ENCODE measurements at places on chromosomes 3 and 15.
A peak's percentile ranks its signal among the peaks of the same experiment; 100 is the strongest.

- no peak for DNase-seq
Measured at GRCh38 chr3:42014458-42014920, 52.6 kb upstream of the ULK4 start.

DNA sequence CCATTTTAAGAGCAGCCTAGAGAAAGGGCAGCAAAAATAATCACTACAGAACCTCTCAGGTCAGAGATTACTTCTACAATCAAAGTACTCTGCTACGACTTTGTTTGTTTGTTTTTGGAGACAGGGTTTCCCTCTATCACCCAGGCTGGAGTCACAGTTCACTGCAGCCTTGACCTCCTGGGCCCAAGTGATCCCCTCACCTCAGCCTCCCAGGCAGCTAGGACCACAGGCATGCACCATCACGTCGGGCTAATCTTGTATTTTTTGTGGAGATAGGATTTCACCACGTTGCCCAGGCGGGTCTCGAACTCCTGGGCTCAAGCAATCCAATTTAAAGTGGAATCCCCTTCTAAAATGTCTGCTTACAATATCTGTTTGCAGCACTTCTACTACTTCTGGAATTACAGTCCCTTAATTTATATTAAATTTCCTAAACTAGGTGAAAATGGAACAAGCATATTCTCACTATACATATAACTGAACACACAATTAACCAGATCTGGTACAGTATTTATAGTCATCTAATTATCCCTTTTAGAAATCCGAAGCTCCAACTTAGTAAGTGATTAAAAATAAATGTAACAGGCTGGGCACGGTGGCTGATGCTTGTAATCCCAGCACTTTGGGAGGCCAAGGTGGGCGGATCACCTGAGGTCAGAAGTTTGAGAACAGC lies 4.4 kb downstream of the UACA start:
- DNase-seq: no peak

DNA sequence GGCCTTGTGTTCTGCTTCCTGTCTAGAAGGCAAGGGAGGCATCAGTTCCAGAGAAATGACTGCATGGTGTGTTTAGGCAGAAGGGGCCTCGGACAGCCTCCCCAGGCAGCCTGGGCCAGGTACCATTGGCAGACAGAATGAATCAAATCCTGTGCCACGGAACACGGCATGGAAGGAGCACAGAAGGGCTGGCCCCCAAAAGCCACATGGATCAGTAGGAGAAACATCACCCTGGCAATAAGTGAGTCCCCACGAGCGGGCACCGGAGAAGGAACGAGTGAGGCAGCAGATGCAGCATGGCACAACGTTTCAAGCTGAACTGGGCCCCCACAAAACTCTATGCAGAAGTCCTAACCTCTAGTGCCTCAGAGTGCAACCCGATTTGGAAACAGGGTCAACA lies 223.2 kb downstream of the ADAMTS17 start:
- DNase-seq: no peak

DNA sequence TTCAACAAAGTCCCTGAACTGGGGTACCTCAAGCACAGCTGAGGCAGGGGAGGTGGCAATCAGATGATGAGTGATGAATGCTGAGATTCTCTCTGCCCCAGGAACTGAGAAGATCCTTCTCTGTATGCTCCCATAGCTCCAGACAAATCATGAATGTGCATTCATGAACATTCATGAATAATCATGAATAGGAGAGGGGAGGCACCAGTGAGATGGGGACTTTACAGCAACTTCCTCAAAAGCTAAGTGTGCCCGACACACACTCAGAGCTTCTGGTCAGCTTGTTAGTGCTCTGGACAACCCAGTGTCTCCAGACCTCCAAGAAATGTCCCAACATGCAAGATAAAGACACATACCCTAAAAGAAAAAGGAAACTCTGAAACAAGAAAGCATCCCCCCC lies 24.3 kb downstream of the LRRC2 start:
- no peak for DNase-seq

DNA sequence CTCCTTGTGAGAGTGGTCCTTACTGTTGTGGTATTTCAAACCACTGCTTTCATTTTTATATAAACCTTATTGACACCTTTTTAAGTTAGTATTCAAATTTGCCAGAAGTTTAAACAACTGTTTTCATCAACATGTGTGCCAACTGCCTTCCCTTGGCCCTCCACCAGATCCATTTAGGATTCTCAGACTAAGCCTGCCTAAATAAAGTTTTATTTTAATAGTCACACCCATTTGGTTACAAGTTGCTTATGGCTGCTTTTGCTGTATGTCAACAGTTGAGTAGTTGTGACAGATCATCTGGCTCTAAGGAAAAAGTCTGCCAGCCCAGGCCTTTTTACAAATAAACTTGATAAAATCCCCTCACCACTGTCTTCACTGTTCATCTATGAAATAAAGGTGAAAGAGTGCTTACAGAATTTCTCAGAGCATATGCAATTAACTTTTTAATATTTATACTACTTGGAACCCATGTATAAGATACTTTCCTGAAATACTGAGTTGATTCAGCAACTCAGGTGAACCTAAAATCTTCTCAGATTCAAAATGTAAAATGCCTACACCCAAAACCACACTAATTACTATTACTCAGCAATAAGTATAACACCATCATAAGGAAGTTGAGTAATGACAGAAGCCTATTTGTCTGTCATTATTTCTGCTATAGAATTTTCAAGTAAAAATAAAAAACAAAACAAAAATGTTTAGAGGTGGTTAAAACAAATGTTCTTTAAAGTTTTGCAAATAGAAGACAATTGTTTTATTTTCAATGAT lies 35.1 kb downstream of the PEAK1 start:
- DNase-seq: no peak

DNA sequence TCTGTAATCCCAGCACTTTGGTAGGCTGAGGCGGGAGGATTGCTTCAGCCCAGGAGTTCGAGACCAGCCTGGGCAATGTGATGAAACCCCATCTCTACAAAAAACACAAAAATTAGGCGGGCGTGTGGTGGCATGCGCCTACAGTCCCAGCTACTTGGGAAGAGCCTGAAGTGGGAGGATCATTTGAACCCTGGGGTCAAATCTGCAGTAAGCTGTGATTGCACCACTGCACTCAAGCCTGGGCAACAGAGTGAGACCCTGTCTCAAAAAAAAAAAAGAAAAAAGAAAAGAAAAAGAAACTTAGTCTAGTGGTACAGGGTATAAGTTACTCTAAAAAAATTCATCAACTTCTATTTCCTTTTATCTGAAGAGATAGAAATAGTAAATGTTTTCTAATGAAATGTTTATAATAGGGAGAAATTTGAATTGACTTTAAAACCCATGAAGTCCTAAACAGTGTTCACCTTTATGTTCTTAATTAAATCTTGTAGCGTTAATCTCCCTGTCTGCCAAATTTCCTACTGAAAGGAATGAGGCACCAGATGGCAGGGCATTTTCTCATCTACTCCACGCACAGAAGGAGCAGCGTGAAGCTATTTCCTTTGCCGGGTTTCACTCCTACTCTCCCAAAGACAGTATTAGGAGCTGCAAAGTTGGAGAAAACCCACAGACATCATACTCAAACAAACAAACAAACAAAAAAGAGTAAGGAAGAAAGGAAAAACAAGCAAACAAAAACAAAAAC lies 1.9 kb downstream of the PCLAF start:
- DNase-seq: peak; percentile 30

DNA sequence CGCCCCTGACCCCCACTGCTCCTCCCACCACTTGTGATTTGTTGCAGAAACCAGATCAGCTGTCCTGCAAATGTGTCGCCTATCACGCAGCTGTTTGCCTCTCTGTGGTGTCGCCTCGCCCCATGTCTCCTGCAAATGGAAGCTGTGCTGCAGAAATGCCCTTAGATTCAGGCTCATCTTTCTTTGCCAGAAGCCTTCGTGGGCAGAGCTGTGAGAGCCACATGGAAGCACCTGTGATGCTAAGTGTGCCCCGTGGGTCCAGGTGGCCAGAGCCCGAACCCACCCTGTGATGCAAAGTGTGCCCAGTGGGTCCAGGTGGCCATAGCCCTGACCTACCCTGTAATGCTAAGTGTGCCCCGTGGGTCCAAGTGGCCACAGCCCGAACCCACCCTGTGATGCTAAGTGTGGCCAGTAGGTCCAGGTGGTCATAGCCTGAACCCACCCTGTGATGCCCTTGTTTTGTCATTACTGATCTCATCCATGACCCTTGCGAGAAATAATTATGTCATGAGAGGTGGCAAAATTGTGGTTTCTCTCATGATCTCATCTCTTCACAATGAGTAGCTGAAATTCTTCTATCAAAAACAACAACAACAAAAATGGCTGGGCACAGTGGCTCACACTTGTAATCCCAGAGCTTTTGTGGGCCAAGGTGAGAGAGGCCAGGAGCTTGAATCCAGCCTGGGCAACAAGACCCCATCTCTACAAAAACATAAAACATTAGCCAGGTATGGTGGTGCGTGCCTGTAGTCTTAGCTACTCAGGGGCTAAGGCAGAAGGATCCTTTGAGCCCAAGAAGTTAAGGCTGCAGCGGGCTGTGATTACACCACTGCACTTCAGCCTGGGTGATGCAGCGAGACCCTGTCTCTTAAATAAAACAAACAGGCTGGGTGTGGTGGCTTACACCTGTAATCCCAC lies 187.4 kb downstream of the GOLGA6L6 start:
- DNase-seq: no peak

DNA sequence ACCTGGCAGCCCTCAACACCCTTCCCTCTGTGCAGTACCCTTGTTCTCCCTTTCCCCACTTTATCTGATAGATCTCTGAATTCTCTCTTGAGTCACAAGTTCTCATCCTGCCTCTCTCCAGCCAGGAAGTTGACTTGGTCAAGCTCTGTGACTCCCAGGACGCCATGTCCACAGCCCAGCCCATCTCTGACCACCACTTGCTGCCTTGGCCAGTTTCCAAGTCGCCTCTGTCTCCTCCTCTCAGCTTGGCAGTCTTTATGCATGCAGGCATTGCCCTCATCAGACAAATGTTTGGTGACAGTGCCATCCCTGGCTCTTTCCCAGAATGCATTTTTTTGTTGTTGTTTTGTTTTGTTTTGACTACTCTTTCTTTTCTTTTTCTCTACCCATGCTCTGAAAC lies 25.7 kb downstream of the ZNF35 start:
- DNase-seq: no peak

- DNase-seq: no peak
Measured at GRCh38 chr3:170585937-170586310, at the start of gene SLC7A14. SLC7A14 (minus strand) TSS chr3:170586075; CDS start chr3:170526936, 59,139 bp downstream.

DNA sequence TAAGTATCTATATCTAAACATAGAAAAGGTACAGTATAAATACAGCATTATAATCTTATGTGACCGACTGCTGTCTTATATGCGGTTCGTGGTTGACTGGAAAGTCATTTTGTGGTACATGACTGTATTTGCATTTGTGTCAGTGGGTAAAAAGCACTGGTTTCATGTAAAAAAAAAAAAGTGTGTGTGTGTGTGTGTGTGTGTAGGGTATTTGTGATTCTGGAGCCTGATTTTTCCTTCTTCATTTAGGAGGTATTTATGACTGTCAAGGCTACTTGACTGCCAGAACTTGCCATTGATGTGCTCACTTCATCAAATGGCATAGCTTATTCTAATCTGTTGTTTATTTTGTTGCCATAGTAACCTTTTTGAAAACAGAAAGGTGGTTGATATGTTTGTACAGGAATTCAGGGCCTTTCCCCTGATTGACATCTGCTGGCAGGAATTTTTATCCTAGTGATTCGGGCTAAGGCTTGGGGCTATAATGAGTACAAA lies 63.2 kb downstream of the AKAP13 start:
- peak; percentile 39 for DNase-seq

DNA sequence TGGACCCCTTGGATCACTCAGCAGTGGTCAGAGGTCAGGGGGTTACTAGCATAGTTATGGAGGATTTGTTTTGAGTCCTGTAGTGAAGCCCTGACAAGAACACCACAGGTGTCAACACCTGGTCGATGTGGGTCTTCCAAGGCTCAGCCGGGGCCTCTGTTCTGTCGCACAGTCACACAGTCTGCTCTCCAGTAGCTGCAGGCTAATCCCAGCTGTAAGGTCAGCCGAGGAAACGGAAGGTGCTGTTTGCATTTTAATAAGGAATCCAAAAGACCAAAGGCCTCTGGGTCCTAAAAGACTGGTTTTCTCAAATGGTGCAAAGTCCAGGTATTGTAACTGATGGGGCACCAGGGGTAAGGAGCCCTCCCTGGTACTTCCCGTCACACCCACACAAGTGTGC lies 71.7 kb downstream of the RPLP1 start:
- DNase-seq: no peak

DNA sequence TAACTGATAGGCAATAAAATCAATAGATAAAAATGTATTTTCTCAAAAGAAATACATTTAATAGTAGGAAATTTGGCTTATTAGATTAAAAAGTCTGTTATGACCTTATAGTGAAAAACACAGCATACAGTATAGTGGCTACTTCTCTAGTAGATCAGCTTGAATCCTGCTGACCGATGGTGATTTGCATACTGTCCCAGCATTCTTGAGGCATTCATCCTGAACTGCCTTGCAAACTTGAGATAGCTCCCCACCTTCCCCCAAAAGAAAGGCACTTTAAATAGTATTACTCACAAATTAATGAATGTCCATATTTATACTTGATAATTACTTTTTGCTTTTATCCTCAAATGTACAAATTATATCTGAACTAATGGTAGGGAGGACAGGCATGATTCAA lies 6.7 kb downstream of the CHMP2B start:
- DNase-seq: no peak

DNA sequence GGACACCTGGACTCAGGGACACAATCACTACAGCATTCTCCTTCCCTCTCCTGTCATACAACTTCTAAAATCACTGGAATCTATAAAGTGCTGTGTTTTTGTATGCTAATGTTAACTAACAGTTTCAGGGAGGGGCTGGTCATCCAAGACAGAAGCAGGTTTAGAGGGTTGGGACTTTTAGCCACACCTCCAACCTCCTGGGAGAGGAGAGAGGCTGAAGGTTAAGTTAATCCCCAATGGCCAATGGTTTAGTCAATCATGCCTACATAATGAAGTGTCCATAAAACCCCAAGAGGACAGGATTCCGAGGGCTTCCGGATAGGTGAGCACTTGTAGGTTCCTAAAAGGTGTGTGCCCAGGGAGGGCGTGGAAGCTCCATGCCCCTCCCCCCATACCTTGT lies 219.3 kb upstream of the CTNNB1 start:
- no peak for DNase-seq
